ENCODE measurements at places on chromosomes 5 and 9. TPM values are rescaled to one million over a fixed set of nuclear protein-coding genes. Genes with fewer than 3 reads are reported as not detected.

GRCh38 chr5:82413302-82414040, 135.3 kb upstream of the RPS23 start:
- peak; percentile 28 for DNase-seq

DNA sequence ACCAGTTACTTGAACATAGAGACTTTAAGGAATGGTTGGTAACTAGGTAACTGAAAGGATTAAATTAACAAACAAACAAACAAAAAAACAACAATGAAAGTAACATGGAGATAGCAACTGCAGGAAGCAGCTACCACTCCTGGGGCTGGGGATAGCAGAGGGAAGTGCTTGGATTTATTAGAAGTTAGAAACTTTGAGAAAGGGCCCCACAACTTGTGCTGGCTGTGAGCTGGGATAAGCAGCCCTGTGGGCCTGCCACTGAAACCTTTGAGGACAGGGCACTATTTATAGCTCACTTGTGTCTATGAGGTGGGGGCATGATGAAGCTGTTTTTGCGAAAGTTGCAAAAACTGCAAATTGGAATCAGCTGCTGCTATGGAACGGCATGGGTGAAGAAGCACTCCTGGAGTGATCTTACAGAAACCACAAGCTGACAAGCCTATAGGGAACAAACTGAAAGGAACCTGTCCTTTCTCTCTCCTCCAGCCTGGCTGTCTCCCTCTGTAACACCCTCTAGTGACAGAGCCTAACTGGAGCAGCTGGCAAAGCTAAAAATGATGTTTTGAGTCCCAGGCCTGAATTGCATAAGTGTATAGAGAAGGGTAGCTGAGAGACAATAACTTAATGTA, 91.4 kb upstream of the RANBP6 start:
- peak; percentile 75 for DNase-seq

DNA sequence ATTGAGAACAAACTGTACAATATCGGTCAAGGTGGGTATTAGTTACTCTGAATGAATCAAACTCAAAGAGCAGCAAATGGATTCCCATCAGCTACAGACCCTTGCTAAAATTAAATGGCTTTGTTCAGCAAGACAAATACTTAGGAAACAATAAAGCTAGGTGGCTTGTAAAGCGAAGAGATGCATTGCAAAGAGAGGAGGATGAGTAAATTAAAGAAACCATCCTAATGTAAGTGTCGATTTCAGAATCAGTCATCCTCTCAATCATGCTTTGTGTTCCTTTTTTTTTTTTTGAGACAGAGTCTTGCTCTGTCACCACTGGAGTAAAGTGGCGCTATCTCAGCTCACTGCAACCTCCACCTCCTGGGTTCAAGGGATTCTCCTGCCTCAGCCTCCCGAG, 359.2 kb upstream of the ZNF462 start:
- no peak for DNase-seq

GRCh38 chr5:101418713-101419118, 515.6 kb upstream of the ST8SIA4 start:
- DNase-seq: no peak

NOXA1 gene
- total RNA-seq: 4.6 TPM
